ENCODE measurements at places on chromosomes 6 and 20. TPM values are rescaled to one million over a fixed set of nuclear protein-coding genes. Genes with fewer than 3 reads are reported as not detected.

The KIAA0408 gene
- total RNA-seq, result 120 TPM

The FHL5 gene
- 0.63 TPM for total RNA-seq

The SPATA2 gene
- 4.1 TPM for total RNA-seq

The AGPAT4 gene
- total RNA-seq, result 173 TPM
